ENCODE measurements at places on chromosomes 5 and 9.

GRCh38 chr5:14925326-14925725, 53.7 kb upstream of the ANKH start:
- no peak for DNase-seq

- DNase-seq, result no peak
Observed at GRCh38 chr5:113026211-113026610, 49.6 kb downstream of the DCP2 start.

DNA sequence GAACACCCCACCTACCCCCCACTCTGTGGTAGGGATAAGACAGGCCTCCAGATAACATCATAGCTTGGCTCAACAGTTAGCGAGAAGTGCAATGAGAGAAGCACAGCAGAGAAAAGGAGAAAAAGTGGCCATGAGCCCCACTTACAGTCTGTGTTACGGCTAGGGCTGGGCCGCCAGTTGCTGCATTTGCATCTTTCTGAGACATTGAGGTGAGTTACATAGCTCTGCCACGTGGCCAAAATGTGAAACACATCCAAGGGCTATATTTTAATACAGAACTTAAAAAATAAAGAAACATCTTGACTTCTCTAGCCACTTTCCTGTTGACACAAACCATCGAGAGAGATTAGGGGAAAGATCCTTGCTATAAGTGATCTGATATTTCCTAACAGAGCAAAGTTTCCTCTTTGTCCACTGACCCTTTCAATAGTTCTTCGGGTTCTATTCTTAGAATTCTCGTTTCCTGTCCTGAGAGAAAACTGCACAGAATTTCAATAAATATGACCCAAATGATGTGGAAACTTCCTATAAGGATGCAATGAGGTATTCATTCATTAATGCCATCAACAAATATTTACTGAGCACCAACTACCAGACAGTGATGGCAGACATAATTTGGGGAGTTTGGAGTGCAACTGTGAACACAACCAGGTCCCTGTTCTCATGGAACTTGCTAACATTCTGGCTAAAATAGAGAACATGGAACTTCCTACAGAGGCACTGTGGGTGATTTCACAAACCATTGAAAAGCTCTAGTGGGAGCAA, 3.2 kb upstream of the TLE4 start:
- DNase-seq, result no peak

DNA sequence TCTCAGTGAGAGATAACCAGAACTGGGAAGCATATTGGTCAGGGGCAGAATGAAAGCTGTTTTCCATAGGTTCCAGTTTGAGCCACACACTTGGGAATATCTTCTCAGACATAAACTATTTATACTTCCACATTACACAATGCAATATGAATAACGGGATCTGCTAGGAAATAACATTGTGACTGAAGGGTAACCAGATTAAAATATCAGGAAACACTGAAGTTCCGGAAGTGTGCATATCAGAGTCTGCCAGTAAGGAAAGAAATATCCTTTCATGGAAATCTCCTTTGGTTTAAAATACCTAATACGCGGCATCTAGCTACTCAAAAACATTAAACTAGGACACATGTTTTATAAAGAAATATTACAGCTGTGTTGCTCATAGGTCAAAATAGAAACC, 56.3 kb downstream of the ST8SIA4 start:
- no peak for DNase-seq

DNA sequence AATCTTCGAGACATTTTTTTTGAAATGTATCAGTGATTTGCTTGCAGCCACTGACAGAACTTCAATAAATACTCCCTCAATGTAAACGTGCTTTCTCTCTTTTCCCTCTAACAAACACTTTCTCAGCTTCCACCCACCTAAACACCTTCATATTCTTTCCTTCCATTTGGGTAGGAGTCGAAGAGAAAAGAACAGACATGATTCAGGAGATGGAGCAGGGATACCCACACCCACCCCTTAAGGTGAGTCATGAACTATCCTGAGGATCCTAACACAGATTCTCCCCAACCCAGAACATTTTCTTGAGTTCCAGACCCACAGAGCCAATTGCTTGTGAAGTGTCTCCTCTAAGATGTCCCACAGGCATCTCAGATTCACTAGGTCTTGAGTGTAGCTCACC, 488.8 kb downstream of the CDK5RAP2 start:
- DNase-seq, result no peak

GRCh38 chr5:93622240-93622885, 39.3 kb downstream of the NR2F1 start:
- peak; percentile 14 for DNase-seq

- DNase-seq, result no peak
Observed at GRCh38 chr9:26334706-26335105, 557.9 kb downstream of the CAAP1 start.

GRCh38 chr5:170216257-170216864, 16.4 kb upstream of the C5orf58 start:
- DNase-seq, result peak; percentile 26

DNA sequence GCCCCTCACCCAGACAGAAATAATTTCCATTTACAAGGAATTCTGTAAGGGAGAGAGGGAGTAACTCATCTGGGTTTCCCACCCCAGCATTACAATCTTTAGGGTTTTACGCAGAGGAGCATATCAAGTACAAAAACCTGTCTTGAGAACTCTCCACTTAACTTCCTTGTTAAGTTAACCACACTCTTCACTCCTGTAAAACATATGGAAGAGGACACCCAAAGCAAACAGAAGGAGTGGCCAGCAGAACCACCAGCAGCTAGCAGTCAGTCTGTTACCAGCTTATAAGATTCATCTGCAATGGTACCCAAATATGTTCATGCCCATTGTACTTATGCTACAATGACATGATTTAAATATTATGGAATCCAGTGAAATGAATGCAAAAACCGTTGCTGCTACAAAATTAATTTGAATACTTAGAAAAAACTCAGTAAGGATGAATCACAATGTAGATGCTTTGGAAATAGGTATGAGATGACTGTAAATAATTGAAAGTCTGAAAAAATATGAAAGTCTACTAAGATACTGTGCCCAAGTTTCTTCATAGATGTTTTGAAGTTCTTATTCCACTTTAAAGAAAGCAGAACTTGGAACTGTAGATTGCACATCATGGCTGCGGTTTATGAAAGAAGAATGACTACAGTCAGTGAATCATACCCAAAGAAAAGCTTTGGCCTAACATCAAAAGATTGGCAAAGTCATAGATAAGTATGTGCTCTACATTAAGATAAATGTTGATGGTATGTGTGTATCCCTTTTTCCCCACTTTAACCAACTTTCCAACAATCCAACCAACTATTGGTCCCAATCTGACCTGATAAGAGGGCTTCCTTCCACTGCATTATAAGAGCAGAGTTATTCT, 233.6 kb downstream of the ACTL7B start:
- no peak for DNase-seq
